ENCODE measurements at places on chromosomes 4 and X.

DNA sequence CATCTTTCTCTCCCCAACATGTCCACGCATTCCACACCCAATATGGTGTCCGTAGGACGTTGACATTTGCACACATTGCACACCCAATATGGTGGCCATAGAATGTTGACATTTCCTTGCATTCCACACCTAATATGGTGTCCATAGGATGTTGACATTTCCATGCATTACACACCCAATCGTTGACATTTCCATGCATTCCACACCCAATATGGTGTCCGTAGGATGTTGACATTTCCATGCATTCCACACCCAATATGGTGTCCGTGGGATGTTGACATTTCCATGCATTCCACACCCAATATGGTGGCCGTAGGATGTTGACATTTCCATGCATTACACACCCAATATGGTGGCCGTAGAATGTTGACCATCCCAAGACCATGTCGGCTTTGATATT, 88.4 kb upstream of the SHOX start:
- DNase-seq = no peak

- DNase-seq = no peak
Measured at GRCh38 chr4:147367891-147368290, 113.0 kb upstream of the EDNRA start.

GRCh38 chr4:101355246-101355645, 7.9 kb upstream of the PPP3CA start:
- DNase-seq = no peak

GRCh38 chr4:169220854-169221411, 49.8 kb downstream of the SH3RF1 start:
- DNase-seq = no peak

GRCh38 chrX:153885208-153885787, 675 bp downstream of the L1CAM start:
- DNase-seq = no peak

- no peak for DNase-seq
Measured at GRCh38 chr4:106835919-106836318, 200.2 kb downstream of the DKK2 start.

GRCh38 chr4:65791111-65791811, 121.0 kb upstream of the EPHA5 start:
- no peak for DNase-seq

DNA sequence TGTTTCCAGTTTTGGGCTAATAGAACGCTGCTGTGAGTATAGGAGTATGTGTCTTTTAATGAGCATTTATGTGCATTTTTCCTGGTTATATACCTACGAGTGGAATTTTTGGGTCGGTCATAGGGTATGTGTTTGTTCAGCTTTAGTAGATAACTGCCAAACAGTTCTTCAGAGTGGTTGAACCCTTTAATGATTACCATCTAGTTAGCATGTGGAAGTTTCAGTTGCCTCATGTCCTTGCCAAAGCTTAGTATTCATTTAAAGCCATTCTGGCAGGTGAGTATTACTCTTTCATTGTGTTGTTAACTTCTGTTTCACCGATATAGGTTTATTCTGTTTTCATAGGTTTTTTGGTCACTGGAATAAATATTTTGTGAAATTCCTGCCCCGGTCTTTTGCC, 229.1 kb downstream of the ARHGAP10 start:
- no peak for DNase-seq

- DNase-seq = no peak
Measured at GRCh38 chr4:7698584-7698983, 241.1 kb downstream of the AFAP1 start.

DNA sequence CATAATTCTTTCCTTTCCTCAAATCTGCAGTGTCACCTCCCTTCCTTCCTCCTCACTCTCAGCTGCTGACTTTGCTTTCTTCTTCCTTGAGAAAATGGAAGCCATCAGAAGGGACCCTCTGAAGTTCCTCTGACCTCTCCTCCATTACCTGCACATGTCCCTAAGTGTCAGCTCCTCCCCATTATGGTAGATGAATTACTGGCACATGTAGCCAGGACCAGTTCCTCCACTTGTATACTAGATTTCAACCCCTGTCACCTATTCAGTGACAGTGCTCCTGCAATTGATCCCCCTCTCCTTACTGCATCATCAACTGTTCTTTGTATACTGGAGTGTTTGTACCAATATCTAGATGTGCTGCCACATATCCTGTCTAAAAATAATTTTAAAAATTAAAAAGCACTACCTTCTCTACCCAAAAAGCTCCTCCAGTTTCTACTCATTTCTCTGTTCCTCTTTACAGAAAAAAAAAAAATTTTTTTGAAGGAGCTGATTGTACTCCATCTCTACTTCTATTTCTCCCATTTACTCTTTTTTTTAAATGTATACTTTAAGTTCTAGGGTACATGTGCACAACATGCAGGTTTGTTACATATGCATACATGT, 78.6 kb downstream of the CLCN5 start:
- no peak for DNase-seq

DNA sequence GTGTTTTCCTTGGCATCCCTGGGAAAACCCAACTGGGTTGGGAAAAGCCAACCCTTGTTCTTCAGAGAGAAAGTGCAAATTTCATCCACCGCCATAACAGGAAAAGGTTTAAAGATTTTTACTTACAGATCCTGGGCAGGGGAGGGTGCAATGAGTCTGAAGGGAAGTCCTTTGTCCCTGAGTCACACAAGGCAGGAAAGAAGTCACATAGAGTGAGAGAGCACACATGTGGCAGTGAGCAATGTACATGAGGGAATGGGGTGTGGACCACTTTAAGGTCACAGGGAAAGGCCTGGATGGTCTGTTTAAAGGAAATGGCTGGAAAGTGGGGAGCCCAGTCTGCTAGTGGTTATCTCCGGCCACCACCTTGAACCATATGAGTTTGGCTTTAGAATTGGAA, 248.9 kb downstream of the HS3ST1 start:
- no peak for DNase-seq

GRCh38 chr4:184645904-184646610, 3.2 kb downstream of the CASP3 start:
- no peak for DNase-seq

DNA sequence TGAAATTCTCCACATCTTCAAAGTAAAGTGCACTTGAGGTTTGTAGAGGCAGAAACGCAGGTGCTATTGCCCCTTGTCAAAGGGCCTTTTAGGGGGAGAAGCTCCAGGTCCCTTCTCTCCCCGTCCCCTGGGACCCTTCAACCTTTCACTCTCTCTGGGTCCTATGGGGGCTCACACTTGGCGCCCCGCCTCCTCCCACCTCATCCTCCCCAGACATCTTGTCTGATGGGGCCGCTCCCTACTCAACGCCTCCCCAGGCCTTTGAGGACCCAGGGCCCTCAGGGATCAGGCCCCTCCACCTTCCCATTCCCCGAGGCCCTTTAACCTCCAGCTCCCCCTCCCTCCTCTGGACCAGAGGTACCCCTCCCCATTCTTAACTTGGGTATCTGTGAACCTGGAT, 1.3 kb upstream of the HTRA3 start:
- no peak for DNase-seq

GRCh38 chrX:40107291-40108161, 9.8 kb upstream of the BCOR start:
- DNase-seq = no peak

GRCh38 chr4:57371671-57372070, 261.5 kb upstream of the IGFBP7 start:
- DNase-seq = no peak

GRCh38 chr4:173866322-173867026, 336.4 kb upstream of the HAND2 start:
- no peak for DNase-seq

DNA sequence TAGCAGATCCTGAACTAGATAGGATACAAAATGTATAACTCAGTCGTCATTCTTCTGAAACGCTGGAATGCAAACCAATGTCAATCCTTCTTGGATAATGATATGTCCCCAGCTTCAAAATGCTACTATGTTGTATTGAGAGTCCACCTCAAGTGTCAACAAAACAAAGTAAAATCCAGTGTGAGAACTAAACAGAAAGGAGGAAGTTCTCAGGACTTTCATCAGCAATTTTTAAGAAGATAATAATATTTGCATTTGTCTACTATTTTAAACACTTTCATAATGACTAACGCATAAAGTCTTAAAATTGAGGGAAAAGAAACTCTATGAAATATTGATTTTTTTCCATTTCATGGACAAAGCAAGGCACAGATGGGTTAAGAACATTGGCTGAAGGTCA, 36.3 kb downstream of the SOD3 start:
- DNase-seq = no peak

- DNase-seq = no peak
Measured at GRCh38 chr4:52358366-52358765, 300.7 kb downstream of the USP46 start.

GRCh38 chr4:184472614-184473498, 1.5 kb downstream of the IRF2 start:
- peak; percentile 62 for DNase-seq

- peak; percentile 49 for DNase-seq
Measured at GRCh38 chr4:8468746-8469535, 28.4 kb downstream of the TRMT44 start.

DNA sequence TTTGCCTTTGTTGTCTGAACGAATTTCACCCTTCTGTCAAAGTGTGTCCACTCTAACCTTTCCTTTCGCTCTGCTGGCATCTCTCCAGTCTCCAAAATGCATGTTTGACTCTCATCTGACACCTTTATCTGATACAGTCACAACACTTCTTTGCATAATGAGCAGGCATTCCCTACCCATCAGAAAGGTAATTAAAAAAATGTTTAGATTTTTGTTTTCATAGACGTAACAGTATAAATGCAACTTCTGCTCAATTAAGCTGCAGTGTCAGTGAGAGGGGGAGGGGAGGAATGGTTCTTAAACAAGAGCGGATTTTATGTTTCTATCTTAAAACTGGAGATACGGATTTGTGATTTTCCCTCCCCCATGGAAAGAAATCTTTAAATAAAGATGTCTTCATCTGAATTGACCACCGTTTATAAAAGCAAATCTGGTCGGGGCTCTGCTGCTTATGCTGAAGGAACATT, 70.2 kb downstream of the CXXC4 start:
- DNase-seq = no peak

GRCh38 chrX:116142976-116143375, 27.6 kb upstream of the AGTR2 start:
- DNase-seq = no peak

DNA sequence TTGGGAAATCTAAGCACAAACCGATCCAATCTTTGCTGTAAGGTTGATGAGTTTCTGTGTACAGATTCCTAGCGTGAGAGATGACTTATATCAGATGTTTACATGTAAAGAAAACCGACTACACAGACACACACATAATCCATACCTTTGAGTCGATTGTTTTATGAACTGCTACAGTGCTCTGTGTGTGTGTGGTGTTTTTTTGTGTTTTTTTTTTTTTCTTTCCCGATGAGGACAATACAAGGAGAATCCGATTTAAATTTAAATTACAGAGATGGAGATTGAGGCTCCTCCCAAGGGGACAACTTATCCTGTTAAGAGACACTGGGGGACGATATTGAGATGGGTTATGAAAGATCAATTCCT, 461 bp upstream of the SLC9A6 start:
- no peak for DNase-seq

DNA sequence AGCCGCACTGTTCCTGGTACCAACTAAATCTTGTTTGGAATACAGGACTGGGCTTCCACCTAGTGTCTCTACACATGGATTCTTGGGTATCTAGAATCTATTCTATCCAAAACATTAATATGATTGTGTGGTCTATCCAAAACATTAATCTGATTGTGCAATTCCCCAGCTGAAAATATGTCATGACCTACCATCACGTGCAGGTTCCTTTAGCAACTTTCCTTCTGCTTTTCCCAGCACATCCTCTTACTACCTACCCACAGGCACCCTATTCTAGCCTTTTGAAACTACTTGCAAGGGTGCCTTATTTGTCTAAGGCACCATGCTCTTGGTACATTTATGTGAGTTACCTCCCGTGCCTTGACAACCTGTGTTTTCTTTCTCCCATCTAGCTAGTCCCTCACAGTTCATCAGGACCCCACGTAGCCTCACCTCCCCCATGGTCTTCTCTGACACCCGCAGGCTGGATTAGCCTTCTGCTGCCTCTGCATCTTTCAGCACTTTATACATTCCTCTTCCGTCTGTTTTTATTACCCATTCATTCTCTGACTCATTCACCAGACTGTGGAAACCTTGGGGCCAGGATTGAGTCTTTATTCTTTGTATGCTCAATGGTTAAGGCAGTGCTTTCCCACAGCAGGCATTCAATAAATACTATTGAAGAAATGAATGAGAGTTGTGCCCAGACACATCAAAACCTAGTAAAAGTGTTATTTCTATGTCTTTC, 88.8 kb upstream of the FAM9B start:
- no peak for DNase-seq

GRCh38 chrX:151458824-151459223, 61.8 kb downstream of the VMA21 start:
- no peak for DNase-seq

- no peak for DNase-seq
Measured at GRCh38 chr4:109177096-109177810, 125.2 kb downstream of the COL25A1 start.

DNA sequence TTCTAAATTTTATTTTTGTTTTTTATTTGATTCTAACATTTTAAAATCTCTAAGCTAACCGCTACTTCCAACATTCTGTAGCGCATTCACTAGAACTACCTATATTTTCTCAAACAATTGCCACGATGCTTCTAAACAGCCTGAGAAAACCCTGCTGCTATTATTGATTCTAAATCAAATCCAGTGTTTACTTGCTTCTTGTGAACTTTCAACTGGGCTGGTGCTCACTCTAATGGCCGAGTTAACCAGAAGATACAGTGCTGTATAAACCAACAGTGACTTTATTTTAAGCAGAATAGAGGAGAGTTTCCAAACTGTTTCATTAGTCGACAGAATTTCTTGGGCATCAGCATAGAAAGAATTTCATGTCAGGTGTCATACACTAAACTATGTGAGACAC, 110.3 kb downstream of the DLG3 start:
- no peak for DNase-seq

- DNase-seq = no peak
Measured at GRCh38 chr4:20137176-20137575, 114.5 kb upstream of the SLIT2 start.

- peak; percentile 26 for DNase-seq
Measured at GRCh38 chr4:36255577-36255976, 11.3 kb upstream of the ARAP2 start.

GRCh38 chr4:3341760-3342159, 48.9 kb downstream of the RGS12 start:
- DNase-seq = no peak

- DNase-seq = peak; percentile 6
Measured at GRCh38 chrX:53356186-53356585, 66.3 kb downstream of the SMC1A start.

DNA sequence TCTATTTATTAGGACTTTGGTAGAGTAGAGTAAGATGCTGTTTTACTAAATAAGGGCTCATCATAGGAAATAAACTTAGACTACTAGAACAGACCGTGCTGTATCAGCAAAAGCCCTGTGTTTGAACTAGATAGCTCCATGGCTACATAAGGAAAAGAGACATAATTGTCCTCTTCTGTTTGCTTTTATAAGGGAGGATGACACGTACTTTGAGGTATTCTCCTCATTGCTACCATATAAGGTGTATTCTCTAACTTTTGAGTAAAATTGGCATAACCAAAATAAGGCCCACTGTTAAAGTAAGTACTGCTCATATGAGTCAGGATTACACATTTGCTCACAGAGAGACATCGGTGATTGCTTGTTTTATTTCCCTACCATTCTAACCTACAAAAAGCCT, 64.3 kb downstream of the PDLIM5 start:
- DNase-seq = no peak
